Stimulated activated CD4-positive, alpha-beta T cell treated with anti-CD3 and anti-CD28 coated beads, Interleukin-1b, Interleukin-23, amount 100 ng/mL, for 24 hours (primary cell): ENCODE measurements at places on chromosomes 16 and 17.

- no peak for DNase-seq
Measured at GRCh38 chr17:78475211-78475610, 96.8 kb downstream of the PGS1 start.

DNA sequence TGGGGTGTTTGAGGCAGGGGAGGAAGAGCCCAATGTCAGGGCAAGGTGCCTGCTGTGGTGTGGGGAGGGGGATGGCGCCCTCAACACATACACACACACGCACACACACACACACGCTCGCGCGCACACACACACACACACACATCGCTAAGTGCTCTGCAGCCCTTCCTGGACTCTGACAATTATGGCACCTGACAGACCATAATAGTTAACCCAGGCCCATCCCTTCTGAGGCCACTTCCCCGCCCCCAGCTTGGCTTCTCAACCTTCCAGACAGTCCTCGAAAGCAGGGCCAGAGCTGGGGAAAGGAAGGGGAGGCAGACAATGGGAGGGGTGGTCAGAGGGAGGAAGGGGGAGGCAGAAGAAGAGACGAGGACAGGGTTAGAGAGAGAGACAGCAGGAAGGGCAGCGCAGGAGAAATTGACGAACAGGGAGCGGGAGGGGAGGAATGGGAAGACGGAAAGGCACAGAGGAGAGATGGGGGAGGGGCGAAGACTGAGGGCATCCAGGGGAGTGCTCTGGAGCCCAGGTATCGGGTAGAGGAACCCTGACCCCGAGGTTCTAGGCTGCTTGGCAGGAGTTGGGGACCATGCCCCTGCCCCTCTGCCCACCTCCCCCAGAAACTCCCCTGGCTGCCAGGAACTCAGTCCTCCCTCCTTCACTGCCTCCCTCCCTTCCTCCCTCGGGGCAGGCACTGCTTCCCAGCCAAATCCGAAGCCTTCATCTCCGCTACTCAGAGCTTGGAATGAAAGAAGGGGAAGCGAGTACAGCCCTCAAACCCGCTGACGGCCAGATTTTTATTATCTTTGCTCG, 4.0 kb downstream of the SRCIN1 start:
- no peak for DNase-seq

GRCh38 chr16:53775821-53776431, 72.0 kb downstream of the FTO start:
- DNase-seq, result no peak

- no peak for DNase-seq
Measured at GRCh38 chr17:52648995-52649394, 490.5 kb upstream of the CA10 start.

DNA sequence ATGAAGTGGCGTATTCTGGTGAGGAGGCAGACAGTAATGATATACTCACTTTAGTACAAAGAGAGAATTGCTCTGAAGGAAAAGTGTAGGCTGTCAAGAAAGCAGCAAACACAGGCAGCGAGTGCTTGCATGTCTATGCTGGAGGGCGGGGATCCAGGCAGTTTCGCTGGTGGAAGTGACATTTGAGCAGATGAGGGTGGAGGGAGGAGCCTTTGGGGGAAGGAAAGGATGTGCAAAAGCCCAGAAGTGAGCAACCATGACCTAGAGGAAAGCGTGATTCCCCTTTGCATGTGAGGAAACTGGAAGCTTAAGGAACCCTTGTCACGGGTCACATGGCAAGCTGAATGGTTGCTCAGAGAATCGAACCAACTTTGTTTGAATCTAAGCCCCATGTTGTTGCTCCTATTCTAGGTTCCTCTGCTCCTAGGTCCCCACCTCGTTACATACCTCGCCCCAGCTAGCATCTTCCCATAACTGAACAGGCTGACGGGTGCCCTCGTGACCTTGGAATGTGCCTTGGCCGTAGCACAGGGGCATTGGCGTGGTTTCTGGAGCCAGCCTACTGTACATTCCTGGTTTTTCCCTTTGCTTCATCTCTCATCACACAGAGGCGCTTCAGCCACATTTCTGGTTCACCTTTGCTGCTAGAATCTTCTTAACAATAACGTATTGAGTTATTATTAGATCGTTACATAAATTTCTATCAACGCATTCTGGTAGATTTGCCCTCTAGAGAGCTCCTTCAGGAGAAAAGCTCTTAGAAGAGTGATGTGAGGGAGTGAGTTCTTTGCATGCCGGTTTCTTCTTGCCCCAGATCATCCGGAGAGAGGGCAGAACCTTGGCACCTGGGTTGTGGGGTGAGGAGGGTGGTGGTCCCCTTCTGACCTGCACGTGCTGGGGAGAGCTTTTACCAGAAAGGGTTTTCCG, 191.8 kb downstream of the SNX29 start:
- DNase-seq, result no peak

DNA sequence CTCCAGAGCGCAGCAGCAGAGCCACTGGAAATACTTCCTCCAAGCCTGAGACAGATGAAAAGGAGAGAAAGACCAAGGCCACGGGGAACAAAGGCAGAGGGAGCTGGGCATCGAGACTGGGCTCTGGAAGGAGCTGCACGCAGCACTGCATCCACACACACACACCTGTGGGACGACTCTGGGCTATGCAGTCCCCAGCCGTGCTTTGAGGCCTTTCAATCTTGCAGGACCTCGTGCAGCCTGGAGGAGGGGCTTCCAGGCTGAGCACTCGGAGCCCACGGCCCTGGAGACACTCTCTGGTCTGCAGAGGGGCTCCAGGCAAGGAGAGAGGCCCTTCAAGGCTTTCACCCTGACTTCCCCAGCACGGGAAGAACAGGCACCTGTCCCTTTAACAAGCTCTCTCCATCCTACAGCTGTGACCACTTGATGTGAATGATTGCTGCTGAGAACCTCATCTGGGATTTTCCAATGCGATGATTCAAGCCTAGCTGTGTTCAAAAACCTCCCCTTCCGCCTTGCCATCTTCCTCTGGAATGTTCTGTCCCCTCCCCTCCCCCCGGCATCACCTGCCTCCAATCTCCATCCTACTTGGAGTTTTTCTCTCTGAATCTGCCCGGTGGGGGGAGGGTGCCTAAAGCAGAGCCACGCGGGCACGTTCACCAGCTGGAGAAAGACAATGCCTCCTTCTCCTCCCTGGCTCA, 37.5 kb downstream of the RBFOX3 start:
- no peak for DNase-seq
